ENCODE measurements at places on chromosomes 4 and X.

DNA sequence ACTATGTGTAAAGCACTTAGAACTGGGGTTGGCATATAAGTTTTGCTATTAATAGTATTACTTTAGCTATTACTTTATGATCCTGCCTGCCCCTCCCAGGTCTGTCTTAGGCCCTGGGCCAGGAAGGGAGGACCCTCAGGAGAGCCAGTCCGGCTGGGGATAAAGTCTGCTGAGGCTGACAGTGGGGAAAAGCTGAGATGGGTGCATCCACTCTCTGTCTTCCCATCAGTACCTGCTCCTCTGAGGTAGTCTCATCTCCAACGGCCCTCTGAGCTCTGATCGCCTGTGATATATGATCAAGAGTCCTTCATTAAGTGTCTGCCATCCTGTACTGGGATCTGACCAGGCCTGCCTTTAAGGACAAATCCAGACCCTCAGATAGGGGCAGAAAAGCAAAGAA, 156.5 kb upstream of the PJA1 start:
- DNase-seq, result no peak

DNA sequence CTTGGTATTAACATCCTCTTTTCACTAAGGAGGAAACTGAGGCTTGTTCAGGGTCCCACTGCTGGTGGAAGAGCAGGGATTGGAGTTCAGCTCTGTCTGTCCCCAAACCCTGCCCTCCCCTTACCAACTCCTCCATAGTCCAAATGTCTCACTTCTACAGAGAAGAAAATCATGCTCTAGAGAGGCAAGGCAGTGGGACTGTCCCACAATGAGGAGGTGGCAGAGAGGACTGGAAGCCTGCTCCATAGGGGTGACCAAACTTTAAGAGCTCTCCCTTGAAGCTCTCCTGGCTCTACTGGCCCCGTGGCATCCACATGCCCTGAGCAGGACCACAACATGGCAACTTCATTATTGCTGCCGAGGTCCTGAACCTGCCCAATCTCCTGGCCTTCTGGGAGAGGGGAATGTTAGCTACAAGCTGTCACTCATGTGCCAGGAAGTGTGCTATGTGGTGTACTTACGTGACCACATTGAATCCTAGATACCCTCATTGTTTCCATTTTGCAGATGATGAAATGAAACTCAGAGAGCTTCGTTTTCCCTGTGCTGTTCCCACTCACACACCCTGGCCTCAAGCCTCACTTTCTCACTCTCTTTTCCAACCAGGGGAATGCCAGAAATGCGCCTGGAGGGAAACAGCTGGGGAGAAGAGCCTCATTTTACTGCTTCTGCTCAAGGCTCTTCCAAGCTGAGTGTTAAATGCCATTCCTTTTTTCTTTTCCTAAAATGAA, 71.5 kb downstream of the ANAPC4 start:
- no peak for DNase-seq

- DNase-seq, result no peak
These were observed 1005.5 kb downstream of the ARAP2 start for GRCh38 chr4:35238793-35239192.

GRCh38 chr4:150867148-150867547, 147.9 kb downstream of the LRBA start:
- peak; percentile 57 for DNase-seq

DNA sequence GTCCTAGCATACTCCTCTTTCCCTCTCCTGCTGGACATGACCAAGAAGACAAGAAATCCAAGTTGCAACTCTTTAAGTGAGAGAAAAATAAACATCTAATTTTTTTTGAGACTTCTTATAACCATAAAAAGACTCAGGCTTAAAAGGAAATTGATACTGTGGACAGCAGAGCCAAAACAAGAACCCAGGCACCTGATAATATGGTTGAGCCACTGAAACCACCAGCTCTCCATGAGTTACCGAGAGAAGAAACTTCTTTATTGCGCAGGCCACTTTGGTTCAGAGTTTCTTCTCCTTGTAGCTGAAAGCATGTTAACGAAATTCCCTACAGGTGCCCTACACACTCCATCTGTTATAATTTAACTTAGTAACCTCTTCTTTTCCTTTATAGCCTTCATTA, 11.3 kb upstream of the SPCS3 start:
- no peak for DNase-seq

GRCh38 chrX:12162420-12162819, 24.1 kb downstream of the FRMPD4 start:
- no peak for DNase-seq

- no peak for DNase-seq
These were observed 67.9 kb downstream of the PPP3CA start for GRCh38 chr4:101279377-101279871.

DNA sequence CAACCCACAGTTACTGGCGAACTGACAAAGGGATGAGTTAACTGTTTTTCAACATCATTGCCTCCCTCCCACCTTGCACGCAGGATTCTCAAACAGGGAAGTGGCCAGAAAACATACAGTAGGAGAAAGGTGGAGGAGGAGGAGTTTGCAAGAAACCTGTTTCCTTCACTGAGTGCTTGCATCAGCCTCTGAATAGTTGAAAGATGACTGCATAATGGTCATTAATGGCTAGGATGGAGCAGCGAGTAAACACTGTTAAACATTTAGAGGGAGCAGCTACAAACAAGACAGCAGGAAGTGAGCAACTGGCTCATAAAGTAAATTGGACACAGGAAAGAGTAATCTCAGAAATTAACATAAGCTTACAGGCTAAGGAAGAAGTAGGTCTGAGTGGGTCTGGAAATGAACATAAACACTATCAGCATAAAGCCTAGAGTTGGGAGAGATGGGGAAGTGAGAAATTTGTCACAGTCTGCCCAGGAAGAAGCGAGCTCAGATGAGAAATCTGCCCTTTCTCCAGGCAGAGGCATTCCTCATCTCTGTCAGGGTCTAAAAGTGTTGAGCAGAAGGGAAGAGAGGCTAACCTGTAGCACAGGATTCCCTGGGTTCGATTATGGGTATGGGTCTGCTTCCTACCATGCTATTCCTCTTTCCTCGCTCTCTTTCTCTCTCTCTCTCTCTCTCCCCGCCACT, 38.6 kb downstream of the TRPC5OS start:
- no peak for DNase-seq

DNA sequence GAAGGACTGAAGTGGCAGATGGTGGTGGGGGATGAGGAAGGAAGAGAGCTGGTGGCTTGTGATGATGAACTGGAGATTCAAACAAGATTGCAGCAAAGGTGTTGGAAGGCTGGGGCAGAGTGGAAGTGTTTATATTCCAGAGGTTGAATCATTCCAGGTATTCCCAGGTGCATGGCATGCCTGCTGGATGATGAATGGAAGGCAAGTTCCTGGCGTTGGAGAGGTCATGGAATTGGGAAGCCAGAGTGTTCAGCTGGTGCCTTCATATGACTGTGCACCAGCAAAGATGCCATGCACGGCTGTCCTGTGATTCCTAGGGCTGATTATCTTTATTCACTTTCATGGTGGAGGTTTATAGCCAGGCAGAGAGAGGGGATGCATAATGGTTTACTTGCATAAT, 135.8 kb upstream of the PUDP start:
- no peak for DNase-seq

- DNase-seq, result no peak
These were observed 15.3 kb downstream of the RTL3 start for GRCh38 chrX:78643874-78644273.

All from NCI-H748 treated with DMSO at 0.1 percent for 48 hours (cell line).